ENCODE measurements at places on chromosomes 3 and 15.

DNA sequence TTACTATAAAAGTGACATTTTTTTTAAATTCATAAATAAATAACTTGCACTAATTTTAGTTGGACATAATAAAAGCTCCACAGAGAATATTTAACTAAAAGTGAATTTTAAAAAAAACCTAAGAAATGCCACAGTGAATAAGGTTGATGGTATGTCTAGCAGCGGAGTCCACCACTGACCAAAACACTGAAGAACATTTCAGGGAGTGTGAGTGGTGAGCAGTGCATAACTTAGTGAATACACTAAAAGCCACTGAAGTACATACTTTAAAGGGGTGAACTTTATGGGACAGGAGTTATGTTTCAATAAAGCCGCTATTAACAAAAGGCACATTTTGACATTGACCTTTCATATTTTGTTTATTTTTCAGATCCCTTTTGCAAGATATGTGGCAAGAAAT is 32.3 kb downstream of the SRP14 start:
- no peak for DNase-seq

DNA sequence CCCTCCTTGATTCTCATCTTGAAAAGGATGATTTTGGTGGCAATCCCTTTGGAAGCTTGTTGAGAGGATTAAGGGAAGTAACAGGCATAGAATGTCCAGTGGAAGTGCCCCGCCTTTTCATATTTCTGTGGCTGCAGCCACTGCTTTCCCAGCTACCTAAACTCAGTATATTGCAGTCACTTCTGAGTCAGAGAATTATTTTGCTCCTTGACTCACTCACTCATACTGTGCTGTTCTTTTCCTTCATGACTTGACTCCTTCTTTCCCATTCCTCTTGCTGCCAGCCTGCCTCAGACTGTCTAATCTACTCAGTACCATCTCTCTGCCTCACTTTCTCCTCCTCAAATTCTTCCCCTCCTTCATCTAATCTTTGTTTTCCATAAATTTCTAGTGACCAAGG is 26.5 kb upstream of the POLR2M start:
- no peak for DNase-seq

DNA sequence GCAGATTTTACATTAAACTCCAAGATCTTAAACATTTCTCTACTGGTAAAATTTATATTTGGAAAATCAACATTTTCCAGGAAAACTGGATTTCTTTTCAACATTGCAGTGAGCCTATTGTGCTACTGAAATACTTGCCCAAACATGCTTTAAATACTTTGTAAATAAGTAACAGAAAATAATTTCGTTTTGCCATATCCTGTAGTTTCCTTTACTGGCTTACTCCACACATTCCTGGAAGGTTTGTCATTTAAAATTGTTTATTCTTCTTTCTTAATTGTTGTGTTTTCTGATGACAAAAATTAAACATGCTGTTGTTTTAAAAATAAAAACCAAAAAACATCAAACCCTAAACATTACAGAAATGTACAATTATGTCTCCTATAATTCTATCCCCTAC is 22.0 kb downstream of the ACAD11 start:
- DNase-seq = no peak

- no peak for DNase-seq
Observed at GRCh38 chr3:40930756-40931155, 268.5 kb upstream of the CTNNB1 start.

DNA sequence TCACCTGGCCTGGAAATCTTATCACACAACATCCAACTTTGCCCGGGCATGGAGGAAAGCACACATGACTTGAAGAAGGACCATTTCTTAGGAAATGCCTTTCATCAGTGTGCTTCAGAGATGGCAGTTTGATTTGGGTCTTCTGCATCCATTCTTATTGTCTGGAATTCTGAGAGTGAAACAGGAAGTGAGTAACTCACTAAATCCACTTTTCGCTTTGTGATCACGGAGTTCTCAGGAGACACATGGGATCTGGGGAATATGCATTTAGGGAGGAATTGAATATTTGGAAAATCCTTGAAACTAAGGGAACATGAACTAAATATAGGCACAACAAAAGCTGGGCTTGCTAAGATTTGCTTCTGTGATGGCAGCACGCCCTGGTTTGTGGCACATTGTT is 212.5 kb upstream of the FEZF2 start:
- no peak for DNase-seq

GRCh38 chr3:128489927-128490649 is 2.9 kb downstream of the GATA2 start:
- DNase-seq = no peak

GRCh38 chr3:124132813-124133212 is 140.9 kb upstream of the ROPN1 start:
- DNase-seq = no peak

GRCh38 chr3:111165411-111165810 is 93.8 kb downstream of the NECTIN3 start:
- DNase-seq = no peak

GRCh38 chr15:84883466-84883865 is 996 bp upstream of the SLC28A1 start:
- DNase-seq = no peak

GRCh38 chr3:62041681-62042080 is 331.7 kb downstream of the FEZF2 start:
- DNase-seq = no peak

DNA sequence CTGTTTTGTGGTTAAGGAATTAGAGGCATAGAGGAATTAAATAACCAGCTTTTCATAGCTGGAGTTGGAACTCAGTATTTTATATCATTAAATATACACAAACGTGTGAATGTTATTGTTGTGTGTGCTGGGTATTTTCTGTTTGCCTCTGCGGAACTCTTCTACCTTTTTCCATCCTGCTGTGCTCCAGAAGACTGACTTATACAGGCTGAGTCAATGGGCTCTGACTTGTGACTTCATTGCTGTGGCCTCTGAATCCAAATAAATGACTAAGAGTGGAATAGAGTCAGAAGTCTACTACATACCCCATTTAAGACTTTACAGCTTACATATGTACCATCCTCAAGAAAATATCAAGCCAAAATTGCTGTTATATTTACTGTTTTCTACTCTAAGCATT is 17.6 kb downstream of the ARIH1 start:
- DNase-seq = no peak

DNA sequence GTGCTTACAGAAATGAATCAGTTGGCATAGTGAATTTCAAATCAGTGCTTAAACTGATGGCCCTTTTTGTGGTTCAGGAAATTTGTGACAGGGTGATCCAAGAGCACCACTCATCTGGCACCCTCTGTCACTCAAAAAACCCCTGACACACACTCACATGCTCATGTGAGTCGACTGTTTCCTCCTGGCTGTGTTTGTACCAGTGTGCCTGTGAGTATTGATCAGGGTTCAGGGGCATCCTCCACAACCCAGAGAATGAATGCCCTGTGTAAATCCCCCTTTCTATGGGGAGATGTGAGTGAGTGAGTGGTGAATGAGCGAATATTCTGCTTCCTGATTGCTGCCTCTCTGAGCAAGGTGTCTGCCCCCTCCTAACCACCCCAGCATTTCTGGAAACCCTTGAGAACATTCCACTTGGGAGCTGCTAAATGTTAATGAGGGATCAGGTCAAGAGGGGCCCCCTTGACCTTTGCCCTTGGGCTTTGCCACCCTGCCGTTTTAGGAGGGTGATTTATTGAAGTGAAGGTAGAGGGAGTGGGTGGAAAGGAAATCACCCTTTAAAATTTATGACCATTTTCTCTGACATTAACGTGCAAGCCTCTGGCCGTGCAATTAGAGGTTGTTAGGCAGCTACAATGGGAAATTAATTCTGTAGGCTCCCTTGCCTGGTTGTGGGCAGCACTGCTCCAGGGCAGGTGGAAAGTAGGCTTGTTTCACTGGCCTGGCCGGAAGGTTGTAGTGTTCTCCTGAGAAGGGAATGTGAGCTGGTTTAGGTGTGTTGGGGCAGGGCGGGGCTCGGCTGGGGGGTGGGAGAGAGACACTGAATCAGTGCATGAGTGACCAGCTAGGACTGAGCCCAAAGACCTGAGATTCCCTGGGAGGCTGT is 87.2 kb downstream of the SLCO3A1 start:
- no peak for DNase-seq

DNA sequence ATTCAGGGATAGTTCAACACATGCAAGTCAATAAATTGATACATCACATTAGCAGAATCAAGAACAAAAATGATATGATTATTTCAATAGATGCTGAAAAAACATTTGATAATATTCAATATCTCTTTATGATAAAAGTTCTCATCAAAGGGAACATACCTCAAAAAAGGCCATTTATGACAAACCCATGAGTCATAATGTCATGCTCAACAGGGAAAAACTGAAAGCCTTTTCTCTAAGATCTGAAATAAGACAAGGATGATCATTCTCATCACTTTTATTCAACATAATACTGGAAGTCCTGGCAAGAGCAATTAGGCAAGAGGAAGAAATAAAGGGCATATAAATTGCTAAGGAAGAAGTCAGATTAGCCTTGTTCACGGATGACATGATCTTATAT is 54.1 kb upstream of the TMEM158 start:
- no peak for DNase-seq

DNA sequence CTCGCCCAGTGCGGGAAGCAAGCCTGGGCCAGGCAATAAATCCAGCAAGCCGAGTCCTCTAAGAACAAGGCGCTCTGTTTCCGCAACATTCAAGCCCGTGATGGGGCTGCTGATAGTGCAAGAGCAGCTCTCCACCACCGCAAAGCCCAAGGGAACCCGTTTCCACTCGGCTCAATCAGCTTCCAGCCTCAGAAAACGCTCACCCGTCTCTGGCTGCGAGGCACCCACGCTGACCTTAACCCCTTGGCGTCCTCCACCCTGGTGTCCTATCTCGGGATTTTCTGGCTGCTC is 17.8 kb downstream of the SPATA12 start:
- no peak for DNase-seq

- DNase-seq = no peak
Observed at GRCh38 chr3:1561427-1561826, 468.6 kb downstream of the CNTN6 start.

GRCh38 chr3:58999134-58999773 is 50.6 kb downstream of the CFAP20DC start:
- DNase-seq = no peak

DNA sequence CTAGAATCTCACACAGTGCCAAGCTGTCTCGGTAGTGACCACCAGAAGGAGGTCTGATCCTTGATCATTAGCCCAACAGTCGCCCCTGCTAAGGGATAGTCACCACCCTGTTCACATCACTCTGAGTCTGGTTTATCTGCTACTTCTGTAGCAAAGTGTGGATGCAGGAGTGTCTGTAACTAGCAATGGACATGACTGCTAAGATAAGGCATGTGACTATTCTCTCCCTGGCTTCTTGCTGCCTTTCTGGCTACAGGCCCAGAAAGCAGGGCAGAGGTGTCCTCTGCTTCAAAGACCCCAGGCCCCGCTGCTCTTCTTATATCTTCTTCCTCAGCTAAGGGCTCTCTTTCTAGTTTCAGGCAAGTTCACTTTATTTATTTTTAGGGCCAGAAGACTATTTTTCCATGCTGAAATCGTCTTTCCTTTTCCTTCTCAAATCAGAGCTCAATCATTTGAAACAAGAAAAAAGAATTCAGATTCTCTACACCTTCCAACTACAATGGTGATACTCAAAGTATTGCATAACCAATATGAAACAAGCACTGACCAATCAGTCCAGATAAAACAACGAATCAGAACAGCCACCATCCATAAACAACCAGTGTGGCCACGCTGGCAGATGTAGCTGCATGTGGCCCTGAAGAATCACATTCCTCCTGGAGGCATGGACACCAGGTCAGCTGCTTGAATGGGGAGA is 8.0 kb upstream of the KNG1 start:
- DNase-seq = no peak

- DNase-seq = no peak
Observed at GRCh38 chr3:43211681-43212080, 74.7 kb upstream of the SNRK start.
